Vagina (tissue), 2 donors: ENCODE measurements at places on chromosomes 4 and X.

DNA sequence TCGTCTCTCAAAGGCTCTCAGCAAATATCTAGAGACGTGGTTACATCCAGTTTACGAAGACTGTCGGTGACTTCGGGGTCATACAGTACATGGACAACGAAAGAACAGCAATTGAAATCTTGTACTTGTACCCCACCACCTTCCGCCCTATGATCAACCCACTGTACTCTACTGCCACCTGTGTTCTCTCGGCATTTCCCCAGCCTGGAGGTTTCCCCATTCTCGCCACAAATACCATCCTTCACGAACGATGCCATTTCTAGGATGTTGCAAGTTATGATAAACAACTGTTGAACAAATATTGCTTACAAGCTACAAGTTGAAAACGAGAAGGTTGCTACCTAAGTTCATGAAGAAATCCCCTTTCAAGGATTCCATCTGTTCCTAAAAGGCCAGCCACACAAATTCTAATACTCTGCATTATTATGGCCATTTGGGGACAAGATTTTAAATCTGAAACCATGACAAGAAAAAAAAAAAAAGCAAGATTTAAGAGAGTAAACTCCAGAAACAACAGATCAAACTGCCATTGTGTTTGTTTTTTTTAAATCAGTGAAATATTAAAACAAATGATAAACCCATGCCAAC lies 1.6 kb downstream of the APBB2 start:
- DNase-seq: no peak

DNA sequence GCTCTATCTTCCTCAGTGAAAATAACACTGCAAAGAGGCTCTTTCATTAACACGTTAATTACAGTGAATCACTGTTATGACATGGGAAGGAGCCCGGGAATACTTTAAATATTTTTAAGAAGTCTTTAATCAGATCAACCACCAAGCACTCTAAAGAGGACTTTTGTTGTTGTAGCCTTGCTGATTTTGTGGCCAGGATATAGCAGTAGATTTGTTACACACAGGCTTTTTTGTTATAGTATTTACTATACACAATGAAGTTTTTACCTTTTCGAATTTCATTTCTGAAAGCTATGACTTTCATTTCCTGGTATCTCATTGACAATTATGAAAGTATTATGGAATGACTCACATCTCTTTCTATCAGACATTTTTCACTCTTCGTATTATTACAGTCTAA lies 20.3 kb downstream of the FGF13 start:
- DNase-seq: no peak

- no peak for DNase-seq
Observed at GRCh38 chrX:123740006-123740405, 7.2 kb upstream of the THOC2 start.

- no peak for DNase-seq
Observed at GRCh38 chr4:184329659-184330400, 112.2 kb upstream of the ENPP6 start.

DNA sequence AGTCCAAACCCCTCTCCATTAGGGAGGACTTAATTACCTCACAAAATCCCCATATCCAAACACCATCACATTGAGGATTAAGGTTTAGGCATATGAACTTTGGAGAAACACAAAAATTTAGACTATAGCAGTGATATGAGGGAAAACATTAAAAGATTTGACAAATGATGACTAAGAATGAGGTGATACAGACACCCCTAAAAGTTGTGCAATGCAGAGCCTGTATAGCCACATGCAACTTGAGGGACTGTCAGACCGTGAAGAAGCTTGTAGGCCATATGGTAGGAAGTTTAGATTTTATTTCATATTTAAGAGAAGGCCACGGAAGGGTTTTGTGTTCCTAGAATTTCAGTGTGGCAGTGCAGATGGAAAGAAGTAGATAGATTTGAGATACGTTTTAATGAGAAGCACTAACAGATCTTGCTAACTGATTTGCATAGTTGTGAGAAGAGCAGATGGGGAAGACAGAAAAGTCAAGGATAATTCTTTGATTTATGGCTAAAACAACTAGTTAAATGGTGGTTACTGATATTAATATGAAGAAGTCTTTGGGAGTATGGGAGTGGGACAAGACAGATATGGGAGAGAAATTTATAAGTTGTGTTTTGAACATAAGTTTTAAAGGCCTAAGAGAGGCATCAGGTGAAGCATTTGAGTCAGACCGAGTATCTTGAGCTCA lies 5.5 kb upstream of the FIP1L1 start:
- DNase-seq: no peak

DNA sequence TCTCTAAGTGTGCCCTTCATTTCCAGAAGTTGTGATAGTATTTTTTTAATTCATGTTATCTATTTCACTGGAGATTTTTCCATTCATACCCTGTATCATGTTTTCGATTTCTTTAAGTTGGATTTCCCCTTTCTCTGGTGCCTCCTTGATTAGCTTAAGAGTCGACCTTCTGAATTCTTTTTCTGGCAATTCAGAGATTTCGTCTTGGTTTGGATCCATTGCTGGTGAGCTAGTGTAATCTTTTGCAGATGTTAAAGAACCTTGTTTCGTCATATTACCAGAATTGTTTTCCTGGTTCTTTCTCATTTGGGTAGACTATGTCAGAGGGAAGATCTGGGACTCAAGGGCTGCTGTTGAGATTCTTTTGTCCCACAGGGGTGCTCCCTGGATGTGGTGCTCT lies 9.1 kb upstream of the SH3BP2 start:
- no peak for DNase-seq
